Neural crest cell (in vitro differentiated cells): ENCODE measurements at places on chromosomes 3 and 15.

DNA sequence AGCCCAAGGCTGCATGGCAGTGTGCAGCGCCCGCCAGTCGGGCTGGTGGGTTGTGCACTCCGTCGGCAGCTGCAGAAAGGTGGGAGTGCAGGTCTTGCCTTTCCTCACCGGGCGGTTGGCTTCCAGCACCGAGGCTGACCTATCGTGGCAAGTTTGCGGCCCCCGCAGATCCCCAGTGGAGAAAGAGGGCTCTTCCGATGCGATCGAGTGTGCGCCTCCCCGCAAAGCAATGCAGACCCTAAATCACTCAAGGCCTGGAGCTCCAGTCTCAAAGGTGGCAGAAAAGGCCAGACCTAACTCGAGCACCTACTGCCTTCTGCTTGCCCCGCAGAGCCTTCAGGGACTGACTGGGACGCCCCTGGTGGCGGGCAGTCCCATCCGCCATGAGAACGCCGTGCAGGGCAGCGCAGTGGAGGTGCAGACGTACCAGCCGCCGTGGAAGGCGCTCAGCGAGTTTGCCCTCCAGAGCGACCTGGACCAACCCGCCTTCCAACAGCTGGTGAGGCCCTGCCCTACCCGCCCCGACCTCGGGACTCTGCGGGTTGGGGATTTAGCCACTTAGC, 4.3 kb downstream of the ISL2 start:
- peaks cover 6% of the 10 kb centered on the region for H3K36me3 ChIP-seq
- peaks cover 42% of the 10 kb centered on the region for H3K4me1 ChIP-seq
- peak; percentile 45 for DNase-seq

DNA sequence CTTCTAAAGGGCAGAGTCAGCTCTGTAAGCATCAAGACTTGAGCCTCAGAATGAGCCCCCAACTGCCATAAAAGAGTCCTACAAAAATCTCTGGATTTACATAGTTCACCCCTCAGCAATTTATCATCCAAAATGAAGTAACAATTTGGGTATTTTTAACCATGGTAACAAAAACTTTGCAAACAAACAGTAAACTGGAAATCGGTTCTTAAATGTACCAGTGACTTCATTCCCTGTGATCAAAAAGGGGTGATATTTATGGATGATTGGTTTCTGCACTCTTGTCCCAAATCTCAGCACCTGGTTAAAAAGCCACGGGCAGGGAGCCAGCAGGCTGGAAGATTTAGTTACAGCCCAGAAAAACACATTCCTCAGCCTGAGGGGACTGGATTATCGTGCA, 73.6 kb downstream of the TFG start:
- H3K36me3 ChIP-seq, result no peaks in the 10 kb centered on the region
- no peaks in the 10 kb centered on the region for H3K4me1 ChIP-seq
- no peaks in the 10 kb centered on the region for H3K27me3 ChIP-seq
- no peak overlapping the region for H3K27ac ChIP-seq

DNA sequence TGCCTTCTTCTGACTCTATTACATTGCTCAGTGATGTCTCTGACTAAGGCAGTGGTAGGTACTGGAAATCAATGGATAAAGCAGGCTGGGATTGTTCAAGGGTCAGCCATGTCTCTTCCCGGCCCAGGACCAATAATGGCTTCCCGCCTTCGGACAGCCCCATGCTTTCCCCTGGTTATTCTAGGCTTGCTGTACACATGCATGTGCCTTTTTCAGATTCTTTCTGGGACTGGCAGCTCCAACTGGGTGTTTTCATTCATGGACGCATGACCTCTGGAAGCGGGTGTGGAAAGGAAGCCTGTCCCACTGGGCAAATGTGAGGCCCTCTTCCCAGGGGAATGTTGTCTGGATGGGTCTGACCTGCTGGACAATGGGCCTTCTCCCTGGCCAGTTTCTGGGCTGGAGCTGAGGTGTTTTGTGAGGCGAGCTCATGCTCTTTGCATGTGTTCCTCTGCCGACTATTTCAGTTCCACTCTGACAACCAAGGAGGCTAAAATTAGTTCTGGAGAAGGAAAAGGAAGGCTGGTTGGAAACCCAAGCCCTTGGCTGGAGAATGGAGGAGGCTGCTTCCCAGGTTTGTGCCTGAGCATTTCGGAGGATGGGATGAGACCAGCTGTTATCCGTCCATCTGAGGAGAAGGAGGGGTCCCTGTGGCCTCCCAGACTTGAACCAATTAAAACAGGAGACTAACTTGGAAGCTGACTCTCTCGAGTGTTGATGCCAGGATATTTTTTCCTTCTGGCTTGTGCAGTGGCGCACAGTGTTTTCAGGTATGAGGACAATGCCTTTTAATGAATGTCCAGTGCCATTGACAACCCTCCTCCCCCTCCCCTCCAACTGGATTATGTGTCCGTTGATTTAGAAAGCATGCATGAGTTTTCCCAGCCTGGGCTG, 6.9 kb downstream of the ACVR2B start:
- peaks cover 42% of the 10 kb centered on the region for H3K4me1 ChIP-seq
- DNase-seq, result no peak
- peaks cover 23% of the 10 kb centered on the region for H3K36me3 ChIP-seq
- H3K27me3 ChIP-seq, result no peaks in the 10 kb centered on the region

DNA sequence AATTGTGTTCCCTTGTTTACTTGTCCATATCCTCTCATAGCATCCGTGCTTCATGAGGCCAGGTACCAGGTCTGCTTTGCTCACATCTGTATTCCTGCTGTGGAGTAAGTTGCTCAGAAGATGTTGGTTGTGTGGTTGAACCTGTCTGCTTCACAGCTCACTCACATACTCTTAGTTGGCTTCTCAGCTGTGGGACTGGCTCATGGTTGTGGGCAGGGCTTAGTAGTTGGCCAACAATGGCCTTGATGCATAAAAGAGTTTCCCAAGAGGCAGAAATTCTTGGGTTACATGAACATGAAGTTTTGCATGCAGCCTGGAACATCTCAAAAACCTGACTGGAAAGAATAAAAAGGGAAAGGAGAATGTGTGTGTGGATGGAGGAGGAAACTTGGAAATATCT, 17.0 kb downstream of the CELF6 start:
- H3K27me3 ChIP-seq, result peaks cover 22% of the 10 kb centered on the region
- DNase-seq, result no peak
- peaks cover 6% of the 10 kb centered on the region for H3K4me1 ChIP-seq
- no peaks in the 10 kb centered on the region for H3K36me3 ChIP-seq
- H3K4me3 ChIP-seq, result no peak overlapping the region

GRCh38 chr15:37100109-37100965, at the start of gene MEIS2:
Gene MEIS2, minus strand, starts transcription at chr15:37100549. Its CDS starts 1,083 bp downstream, at chr15:37099466.
- peaks cover 59% of the 10 kb centered on the region for H3K4me1 ChIP-seq
- peak within 1 kb of the TSS; percentile 99 for H3K4me3 ChIP-seq
- peaks cover 10% of the 10 kb centered on the region for H3K36me3 ChIP-seq
- H3K27ac ChIP-seq, result peak within 1 kb of the TSS; percentile 98
- H3K27me3 ChIP-seq, result peaks cover 95% of the 10 kb centered on the region

- H3K27me3 ChIP-seq, result no peaks in the 10 kb centered on the region
- H3K36me3 ChIP-seq, result no peaks in the 10 kb centered on the region
- no peak overlapping the region for H3K27ac ChIP-seq
- H3K4me3 ChIP-seq, result no peak overlapping the region
Measured at GRCh38 chr15:31125061-31125460, 23.5 kb upstream of the TRPM1 start.

DNA sequence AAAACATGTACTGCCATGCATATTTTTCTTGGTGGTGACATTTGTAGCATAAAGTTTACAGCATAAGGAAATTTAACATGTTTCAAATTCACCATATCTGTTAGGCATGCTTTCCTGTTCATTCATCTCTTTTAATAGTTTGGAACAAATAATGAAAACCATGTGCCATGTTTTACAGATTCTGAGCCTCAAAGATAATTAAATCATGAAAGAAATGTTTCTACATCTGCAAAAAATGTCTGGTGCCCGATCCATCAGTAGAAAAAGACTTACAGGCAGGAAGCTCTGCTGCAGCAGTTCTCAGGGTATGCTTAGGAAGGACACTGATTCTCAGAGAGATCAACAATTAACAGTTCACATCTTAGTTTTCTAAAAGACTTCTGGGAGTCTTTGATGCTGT, 316.2 kb downstream of the IL5RA start:
- no peaks in the 10 kb centered on the region for H3K36me3 ChIP-seq
- H3K27ac ChIP-seq, result no peak overlapping the region

- no peak for DNase-seq
- H3K27me3 ChIP-seq, result no peaks in the 10 kb centered on the region
- H3K36me3 ChIP-seq, result no peaks in the 10 kb centered on the region
Measured at GRCh38 chr3:73324203-73325155, 263.0 kb downstream of the EBLN2 start.

GRCh38 chr15:81282911-81283310, 41.0 kb downstream of the STARD5 start:
- no peak overlapping the region for H3K4me3 ChIP-seq
- H3K36me3 ChIP-seq, result peaks cover 5% of the 10 kb centered on the region
- no peak for DNase-seq
- H3K27ac ChIP-seq, result no peak overlapping the region
- H3K27me3 ChIP-seq, result no peaks in the 10 kb centered on the region
- H3K4me1 ChIP-seq, result no peaks in the 10 kb centered on the region

- H3K27ac ChIP-seq, result no peak overlapping the region
- peaks cover 6% of the 10 kb centered on the region for H3K4me1 ChIP-seq
- H3K4me3 ChIP-seq, result no peak overlapping the region
- no peaks in the 10 kb centered on the region for H3K36me3 ChIP-seq
Measured at GRCh38 chr3:53833700-53834099, 12.5 kb downstream of the CHDH start.

- no peak for DNase-seq
- no peak overlapping the region for H3K4me3 ChIP-seq
- no peaks in the 10 kb centered on the region for H3K4me1 ChIP-seq
- no peaks in the 10 kb centered on the region for H3K36me3 ChIP-seq
Measured at GRCh38 chr3:59304296-59304695, 254.5 kb upstream of the CFAP20DC start.

DNA sequence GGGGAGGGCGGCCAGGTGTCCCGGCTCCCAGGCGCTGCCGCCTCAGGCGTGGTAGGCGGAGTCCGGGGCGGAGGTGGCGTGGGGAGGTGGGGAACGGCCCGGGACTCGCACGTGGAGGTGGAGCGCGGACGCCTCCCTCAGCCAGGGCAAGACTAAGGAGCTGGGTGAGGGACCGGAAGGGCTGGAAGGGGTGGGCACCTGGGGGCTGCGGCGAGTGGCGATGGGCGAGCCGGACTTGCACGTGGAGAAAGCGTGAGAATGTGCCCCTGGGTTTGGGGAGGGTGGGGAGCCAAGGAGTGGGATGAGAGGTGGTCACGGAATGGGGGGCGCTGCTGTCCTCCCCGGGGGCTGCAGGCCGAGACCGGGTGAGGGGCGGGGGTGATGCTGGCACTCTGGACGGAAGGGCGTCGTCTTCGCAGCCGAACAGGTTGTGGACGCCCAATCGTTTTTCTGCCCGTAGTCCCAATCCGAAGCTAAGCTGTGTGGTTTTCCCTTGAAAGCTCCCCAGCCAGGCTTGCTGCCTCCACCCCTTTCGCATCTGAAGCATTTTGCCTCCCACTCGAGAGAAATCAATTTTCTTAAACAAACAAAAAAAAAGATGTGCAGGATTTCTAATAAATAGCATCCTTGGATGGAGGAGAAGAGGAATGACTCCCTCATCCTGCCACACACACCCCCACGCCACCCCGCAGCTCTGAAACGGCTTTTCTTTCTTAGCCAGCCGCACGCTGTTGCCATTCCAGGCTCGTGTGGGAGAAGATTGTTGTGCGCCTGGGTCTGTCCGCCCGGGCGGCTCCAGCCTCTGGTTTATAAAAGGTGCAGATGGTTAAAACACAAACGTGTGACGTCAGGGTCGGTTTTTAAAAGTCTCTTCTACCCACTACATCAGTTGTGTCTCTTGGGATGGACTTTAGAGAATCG, 62.5 kb upstream of the ANKRD28 start:
- H3K4me1 ChIP-seq, result peaks cover 23% of the 10 kb centered on the region
- DNase-seq, result peak; percentile 44
- peak overlapping the region; percentile 96 for H3K4me3 ChIP-seq
- no peaks in the 10 kb centered on the region for H3K27me3 ChIP-seq
- peak overlapping the region; percentile 89 for H3K27ac ChIP-seq

- no peak overlapping the region for H3K4me3 ChIP-seq
- H3K36me3 ChIP-seq, result no peaks in the 10 kb centered on the region
Measured at GRCh38 chr15:27218426-27218825, 247.4 kb downstream of the GABRG3 start.

GRCh38 chr15:90646662-90647305, 70.4 kb upstream of the BLM start:
- DNase-seq, result no peak
- H3K27me3 ChIP-seq, result no peaks in the 10 kb centered on the region
- peaks cover 6% of the 10 kb centered on the region for H3K4me1 ChIP-seq
- no peak overlapping the region for H3K4me3 ChIP-seq
- H3K36me3 ChIP-seq, result peaks cover 21% of the 10 kb centered on the region
- H3K27ac ChIP-seq, result no peak overlapping the region

GRCh38 chr15:68764090-68764489, 56.6 kb downstream of the ANP32A start:
- H3K27ac ChIP-seq, result no peak overlapping the region
- DNase-seq, result no peak
- no peaks in the 10 kb centered on the region for H3K36me3 ChIP-seq
- no peak overlapping the region for H3K4me3 ChIP-seq
- H3K27me3 ChIP-seq, result peaks cover 2% of the 10 kb centered on the region
- no peaks in the 10 kb centered on the region for H3K4me1 ChIP-seq

DNA sequence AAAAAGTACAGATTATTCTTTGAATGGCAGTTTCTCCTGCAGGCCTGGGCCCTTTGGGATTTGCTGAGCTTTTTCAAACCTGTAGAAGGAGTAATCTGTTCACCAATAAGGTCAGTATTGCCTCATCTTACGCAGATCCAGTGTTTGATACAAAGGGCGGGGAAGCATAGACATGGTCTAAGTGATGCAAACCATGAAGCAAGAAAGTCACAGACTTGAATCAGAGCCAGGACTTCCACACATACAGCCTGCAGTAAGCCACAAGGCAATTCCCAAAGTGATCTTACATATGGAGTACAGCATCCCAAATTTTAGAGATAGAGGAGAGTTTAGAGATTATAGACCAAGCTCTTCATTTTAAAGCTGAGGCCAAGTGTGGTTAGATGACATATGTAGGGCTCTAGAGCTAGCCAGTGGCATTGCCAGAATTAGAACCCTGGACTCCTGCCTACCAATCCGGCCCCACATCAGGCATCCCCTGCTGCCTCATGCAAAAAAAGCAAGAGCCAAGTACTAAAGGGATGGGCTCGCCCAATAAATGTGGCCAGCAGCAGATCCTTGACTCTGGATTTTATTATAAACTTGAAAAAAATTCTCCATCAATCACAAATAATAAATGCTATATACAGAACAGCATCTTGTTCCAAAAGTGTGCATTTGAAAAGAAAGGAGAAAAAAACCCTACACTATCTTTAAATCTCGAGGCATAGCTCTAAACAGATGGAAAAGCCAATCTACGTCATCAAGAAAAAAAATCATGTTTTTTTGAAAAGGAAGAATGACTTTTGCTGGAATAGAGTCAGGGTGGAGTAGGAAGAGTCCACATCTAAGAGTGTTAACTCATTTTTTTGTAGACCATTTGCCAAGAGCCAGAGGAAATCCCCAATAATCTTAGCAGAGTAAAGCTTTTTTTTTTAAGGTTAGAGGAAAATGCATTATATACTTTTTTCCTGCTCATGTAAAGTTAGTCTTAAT, 24.0 kb downstream of the ABI3BP start:
- no peak overlapping the region for H3K27ac ChIP-seq
- no peaks in the 10 kb centered on the region for H3K36me3 ChIP-seq
- no peak overlapping the region for H3K4me3 ChIP-seq
- no peaks in the 10 kb centered on the region for H3K4me1 ChIP-seq
- DNase-seq, result no peak
